GM12891 (cell line): ENCODE measurements at places on chromosomes 16 and 17.

GRCh38 chr16:53984936-53985335 is 281.0 kb downstream of the FTO start:
- no peak for DNase-seq

- no peak for DNase-seq
These were observed 60.7 kb downstream of the HS3ST3A1 start for GRCh38 chr17:13541032-13541480.

- DNase-seq = peak; percentile 69
These were observed 5.1 kb downstream of the MVP start for GRCh38 chr16:29825145-29826044.

DNA sequence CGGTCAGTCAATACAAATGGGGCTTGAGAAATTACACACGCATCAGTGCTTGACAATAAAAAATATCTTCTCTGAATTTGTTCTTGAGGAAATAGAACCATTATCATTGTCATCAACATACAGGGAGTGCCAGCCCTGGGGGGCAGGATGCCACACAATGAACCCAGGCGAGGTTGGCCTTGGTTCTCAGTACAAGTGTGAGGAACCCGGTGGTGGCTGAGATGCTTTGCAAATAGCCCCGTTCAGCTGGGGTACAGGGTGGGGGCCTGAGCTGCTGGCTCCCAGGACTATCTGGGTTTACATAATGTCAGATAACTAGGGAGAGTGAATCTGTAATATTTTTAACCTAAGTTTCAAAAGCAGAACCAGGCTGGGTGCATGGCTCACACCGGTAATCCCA is 112.8 kb upstream of the CDC42EP4 start:
- DNase-seq = no peak

- DNase-seq = no peak
These were observed 146.3 kb upstream of the TBX2 start for GRCh38 chr17:61253362-61253761.

DNA sequence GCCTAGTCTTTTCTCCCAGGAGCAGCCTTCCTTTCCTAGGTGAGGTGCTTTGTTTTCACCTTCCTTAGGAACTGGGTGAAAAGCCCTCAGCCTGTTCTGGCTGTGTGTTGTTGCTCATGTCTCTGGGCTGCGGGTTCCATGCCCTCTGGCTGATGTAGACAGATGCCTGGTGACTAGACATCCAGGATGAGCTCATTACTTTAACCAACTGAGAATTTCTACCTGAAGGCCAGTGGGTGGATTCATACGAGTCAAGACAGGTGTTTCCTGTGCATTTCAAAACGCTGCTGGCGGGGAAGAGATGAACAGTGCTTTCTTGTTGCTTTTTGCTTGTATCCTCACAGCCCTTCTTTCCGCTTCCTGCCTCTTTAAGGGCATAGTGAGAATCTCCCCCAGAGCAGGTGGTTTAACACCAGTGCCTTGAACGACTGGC is 22.3 kb downstream of the SAP30BP start:
- DNase-seq = peak; percentile 41

- DNase-seq = no peak
These were observed 15.1 kb downstream of the MAP3K14 start for GRCh38 chr17:45301674-45302073.
